ENCODE measurements at places on chromosomes 12 and 14. TPM values are rescaled to one million over a fixed set of nuclear protein-coding genes. Genes with fewer than 3 reads are reported as not detected.
A peak's percentile ranks its signal among the peaks of the same experiment; 100 is the strongest.

GRCh38 chr14:34356264-34356654, 105.8 kb downstream of the SPTSSA start:
- DNase-seq = no peak

DNA sequence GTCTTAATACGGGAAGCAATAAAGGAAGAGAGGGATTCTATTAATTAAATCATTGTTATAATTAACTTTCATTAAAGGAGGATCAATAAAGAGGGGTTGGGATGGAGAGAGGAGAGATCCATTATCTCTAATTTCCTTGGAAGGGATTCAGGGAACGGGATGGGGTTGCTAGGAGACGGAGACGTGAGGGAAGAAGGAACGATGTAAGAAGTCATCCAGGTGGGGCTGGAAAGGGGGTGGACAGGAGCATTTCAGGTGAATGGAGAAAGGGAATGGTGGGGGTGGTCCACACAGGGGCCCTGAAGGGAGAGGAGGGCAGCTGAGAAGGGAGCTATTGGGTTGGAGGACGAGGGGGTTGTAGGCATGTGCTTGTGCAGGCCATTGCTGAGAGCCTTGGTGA, 17.2 kb downstream of the CALCOCO1 start:
- DNase-seq = no peak

GRCh38 chr14:70827347-70827746, 18.0 kb upstream of the MAP3K9 start:
- no peak for DNase-seq

GRCh38 chr12:15495746-15496145, 173.4 kb downstream of the PTPRO start:
- DNase-seq = no peak

DNA sequence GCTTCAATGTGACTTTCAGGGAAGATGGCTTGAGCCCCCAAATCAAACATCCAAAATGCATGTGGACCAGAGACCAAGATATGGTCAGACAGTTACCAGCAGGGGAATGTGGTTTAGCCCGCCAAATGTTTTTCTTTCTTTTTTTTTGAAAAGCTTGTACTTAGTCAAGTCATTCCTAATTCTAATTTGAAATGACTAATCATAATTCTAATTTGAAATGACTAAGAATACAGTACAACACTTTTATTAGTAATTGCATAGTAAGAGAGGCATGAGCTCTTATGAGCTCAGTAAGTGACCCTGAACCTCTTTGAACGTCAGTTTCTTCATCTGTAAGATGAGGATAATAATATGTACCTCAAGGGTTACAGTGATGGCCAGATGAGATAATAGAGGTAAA, 72.4 kb downstream of the HECTD4 start:
- no peak for DNase-seq

- peak; percentile 24 for DNase-seq
Measured at GRCh38 chr12:6953442-6954315, 2.5 kb downstream of the PTPN6 start.

DNA sequence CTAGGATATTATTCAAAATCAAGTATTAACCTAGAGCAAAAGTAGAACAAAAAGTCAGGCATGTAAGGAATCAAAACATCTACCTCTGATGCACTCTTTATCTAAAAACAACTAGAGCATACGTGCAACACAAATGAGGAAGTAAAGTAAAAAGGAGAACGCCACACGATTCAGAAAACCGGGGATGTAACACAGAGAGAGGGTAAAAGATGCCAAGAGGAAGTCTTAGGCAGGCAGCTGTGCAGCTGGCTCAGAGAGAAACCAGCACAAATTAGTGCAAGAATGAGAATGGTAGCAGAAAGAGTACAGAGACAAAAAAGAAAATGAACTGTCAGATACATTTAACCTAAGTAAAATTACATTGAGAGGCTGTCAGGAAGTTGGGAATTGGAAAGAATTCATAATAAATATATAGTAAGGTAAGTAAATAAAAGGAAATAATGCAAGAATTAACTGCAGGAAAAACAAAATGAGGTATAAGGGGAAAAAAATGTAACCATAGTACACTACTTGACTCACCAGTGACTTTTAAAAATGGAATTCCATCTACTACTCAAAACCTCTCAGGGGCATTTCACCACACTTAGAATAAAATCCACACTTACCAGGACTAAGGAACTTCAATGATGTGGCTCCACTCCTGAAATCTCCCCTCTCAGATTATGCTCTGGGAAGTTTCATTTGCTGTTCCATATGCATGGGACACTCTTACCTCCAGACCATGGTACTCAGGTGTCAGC, 17.1 kb downstream of the BCAT1 start:
- DNase-seq = no peak

- DNase-seq = no peak
Measured at GRCh38 chr12:98408681-98409080, 106.7 kb upstream of the TMPO start.

DNA sequence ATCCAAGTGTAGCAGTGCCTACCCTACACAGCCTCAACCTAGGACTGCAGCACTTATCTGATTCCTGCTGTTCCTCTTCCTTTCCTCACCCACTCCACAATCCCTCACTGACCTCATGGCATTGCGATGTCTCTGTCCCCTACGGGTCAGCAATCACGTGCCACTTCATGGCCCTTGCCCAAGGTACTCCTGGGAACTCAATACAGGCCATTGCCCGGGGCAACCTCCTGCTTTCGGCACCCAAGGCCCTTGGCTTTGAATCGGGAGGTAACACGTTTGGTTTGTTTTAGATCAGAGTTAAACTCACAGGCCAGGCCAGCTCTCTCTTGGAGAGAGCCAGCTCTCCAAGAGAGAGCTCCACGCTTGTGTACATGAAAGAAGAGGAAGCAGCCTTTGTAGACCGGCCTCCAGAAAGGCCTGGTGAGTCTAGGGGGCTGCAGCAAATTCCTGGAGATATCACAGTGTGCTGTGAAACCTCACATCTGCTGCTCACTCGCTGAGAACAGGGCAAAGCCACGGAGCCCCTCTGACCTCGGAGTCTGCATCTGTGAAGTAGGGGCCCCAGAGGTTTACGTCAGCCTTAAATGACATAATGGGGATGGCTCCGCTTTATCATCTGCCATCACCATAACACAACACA, 12.2 kb downstream of the CLMN start:
- peak; percentile 64 for DNase-seq

- DNase-seq = no peak
Measured at GRCh38 chr12:28767836-28768348, 381.2 kb upstream of the FAR2 start.

- DNase-seq = no peak
Measured at GRCh38 chr12:3962631-3963483, 89.7 kb upstream of the PARP11 start.

DNA sequence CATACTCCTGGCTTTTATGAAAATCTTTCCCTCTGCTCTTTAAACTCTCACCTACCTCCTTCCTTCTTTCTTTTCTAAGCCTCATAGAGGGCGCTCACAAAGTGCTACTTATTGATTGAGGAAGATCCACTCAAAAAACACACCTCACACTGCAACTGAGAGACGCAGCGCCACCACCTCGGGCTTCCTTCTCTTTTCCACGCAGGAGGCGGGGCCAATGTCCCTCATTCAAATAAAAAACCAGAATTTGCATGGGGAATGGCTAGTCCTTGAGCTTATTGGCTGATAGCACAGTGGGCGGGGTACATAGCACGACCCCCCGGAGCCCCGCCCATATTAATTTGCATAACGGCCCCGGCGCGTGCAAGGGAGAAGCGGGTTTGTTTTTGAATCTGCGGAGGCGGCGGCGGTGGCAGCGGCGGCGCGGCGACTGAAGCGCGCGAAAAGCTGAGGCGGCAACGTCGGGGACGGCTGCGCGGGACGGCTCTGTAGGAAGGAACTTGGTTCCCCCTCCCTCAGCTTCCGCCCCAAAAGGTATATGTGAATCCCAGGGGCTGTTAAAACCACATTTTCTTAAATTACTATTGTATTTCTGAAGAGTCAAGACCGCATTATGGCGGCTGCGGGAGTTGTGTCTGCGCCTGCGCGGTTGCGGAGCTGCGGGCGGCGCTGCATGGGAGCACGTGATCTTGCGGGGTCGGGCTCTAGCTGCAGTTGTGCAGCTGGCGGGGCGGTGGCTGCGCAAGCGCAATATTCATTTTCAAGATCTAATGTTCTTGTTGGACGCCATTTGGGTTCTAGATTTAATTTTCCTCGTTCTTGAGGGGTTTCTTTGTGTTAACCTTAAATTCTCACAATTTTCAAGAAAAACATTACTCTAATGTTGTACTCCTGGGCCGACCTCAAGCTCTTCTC, at the start of gene ATF7IP:
ATF7IP (plus strand) TSS at position 389 of the 915 bp plus-strand sequence. CDS start 58,234 bp downstream, outside the sequence.
- DNase-seq = peak; percentile 96

GRCh38 chr12:9756706-9757105, 4.0 kb downstream of the CD69 start:
- no peak for DNase-seq

DNA sequence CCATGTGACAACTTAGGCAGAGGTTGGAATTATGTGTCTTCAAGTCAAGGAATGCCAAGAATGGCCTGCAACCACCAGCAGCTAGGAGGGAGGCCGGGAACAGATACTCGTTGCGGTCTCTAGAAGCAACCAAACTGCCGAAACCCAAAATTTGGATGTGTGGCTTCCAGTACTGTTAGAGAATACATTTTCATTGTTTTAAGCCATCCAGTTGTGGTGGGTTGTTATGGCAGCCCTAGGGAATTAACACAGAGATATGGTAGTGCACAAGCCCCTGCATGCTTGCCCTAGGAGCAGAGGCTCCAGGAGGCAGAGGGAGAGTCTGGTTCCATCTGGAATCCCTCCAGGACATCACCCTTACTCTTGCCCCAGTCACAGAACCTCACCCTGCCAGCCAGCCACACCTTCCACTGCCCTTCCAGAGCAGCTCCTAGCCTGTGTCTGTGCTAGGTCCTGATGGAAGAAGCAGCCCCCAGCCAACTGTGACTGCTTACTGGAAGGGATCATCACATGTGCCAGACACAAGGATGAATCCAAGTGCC, 19.5 kb downstream of the PITPNM2 start:
- DNase-seq = no peak

- DNase-seq = no peak
Measured at GRCh38 chr12:13454991-13455777, 258.7 kb downstream of the EMP1 start.

- no peak for DNase-seq
Measured at GRCh38 chr12:7110661-7111060, 1.6 kb upstream of the C1RL start.

DNA sequence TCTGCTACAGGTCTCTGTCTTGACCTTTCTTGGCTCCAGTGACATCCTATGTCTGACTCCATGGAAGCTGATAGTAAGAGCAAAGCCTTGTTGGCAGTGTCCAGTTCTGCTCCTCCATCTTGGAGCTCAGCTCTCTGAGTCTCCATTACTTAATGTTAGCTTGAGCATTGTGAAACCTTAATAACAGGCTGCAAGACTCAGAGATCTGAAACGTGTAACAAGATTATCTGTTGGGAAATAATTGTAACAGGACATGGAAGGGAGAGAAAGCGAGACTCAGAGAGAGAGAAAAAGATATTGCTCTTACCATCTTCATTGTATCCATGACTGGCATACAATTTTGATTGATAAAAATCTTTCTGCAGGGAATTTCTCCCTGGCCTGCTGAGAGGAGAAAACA, 1365.7 kb downstream of the AACS start:
- DNase-seq = no peak

GRCh38 chr14:59342516-59343484, 122.4 kb downstream of the GPR135 start:
- DNase-seq = no peak

- DNase-seq = peak; percentile 83
Measured at GRCh38 chr12:44875954-44876543, at the start of gene NELL2. Gene NELL2, minus strand, starts transcription at chr12:44876315. Its CDS starts 446 bp downstream, at chr12:44875869.

GRCh38 chr12:116713527-116713926, 24.3 kb downstream of the SPRING1 start:
- DNase-seq = no peak

DNA sequence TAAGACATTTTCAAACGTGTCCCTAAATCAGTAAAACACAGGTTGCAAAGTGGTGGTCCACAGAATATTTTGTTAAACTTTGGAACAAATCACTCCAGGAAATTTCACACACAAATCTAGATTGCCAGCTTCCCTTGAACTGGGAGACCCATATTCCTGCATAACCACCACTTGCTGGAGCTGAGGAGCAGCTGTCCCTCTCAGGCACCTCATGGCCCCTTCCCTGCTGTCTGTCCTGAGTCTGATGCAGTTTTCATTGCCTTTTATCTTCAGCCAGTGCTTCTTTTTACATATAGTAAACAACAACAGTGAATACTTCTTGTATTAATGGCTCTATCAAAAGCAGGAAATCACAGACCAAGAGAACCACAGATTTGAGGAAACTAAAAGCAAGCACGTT, 289.3 kb downstream of the MED13L start:
- DNase-seq = no peak

GRCh38 chr12:100142851-100143559, at the start of gene BLTP3B:
Gene BLTP3B, minus strand, starts transcription at chr12:100142874. Its CDS starts 239 bp downstream, at chr12:100142635.
- DNase-seq = peak; percentile 97

- peak; percentile 74 for DNase-seq
Measured at GRCh38 chr14:34722723-34723545, 8.5 kb upstream of the CFL2 start.

DNA sequence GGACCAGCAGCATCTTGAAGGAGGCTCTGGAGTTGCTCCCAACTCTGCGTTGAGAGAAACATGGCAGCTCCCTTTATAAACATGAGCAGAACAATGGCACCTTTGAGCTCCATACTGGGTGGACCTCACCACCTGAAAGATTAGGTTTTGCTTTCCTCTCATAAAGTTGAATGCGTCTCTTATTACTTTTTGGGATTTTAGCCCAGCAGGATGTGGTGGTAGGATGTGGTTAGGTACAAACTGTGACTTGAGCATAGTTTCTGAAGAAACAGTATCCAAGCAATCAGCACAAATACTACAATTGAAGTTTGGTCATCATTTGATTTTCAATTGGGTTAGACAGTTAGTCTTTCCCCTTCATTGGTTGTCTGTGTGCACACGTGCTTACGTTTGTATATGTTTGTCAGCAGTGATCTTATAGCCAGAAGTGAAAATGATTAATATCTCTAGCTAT, at the start of gene PRR4:
PRR4 (minus strand) TSS at position 51 of the 454 bp plus-strand sequence; CDS start at position 13, 38 bp downstream.
- DNase-seq = no peak

DNA sequence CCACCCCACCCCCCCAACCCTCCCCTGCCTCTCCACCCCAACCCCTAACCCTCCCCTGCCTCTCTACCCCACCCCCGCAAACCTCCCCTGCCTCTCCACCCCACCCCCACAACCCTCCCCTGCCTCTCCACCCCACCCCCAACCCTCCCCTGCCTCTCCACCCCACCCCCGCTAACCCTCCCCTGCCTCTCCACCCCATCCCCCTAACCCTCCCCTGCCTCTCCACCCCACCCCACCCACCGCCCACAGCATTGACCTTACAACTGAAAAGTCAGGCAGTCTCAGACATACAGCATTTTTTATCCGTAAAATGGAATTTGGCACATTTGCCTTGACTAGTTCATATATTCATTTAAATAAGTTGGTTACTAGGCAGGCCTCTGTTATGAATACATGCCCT, 38.6 kb upstream of the ACTN1 start:
- no peak for DNase-seq

GRCh38 chr12:15200641-15201040, 20.6 kb downstream of the RERG start:
- no peak for DNase-seq

GRCh38 chr12:76777765-76778216, 13.9 kb downstream of the ZDHHC17 start:
- no peak for DNase-seq

- DNase-seq = peak; percentile 76
Measured at GRCh38 chr12:26122061-26122680, 2.7 kb downstream of the BHLHE41 start.

Gene SCAF11
- polyA plus RNA-seq = 32.3 TPM

Gene CCDC38
- polyA plus RNA-seq = not detected

Gene SCN8A
- 9.7 TPM for polyA plus RNA-seq

Gene GYS2
- not detected for polyA plus RNA-seq

Gene SLC25A47
- not detected for polyA plus RNA-seq

Gene PDZRN4
- 0.02 TPM for polyA plus RNA-seq

Gene PTPRQ
- 1.4 TPM for polyA plus RNA-seq

Gene PPP1R36
- 0.08 TPM for polyA plus RNA-seq

Gene SERPINA6
- 0.65 TPM for polyA plus RNA-seq
